Peyer's patch (tissue), 4 donors: ENCODE measurements at places on chromosomes 12 and 14. TPM values are rescaled to one million over a fixed set of nuclear protein-coding genes. Genes with fewer than 3 reads are reported as not detected.
A peak's percentile ranks its signal among the peaks of the same experiment; 100 is the strongest.

- peak; percentile 92 for DNase-seq
These were observed 110.7 kb downstream of the BTG1 start for GRCh38 chr12:92034858-92035401.

DNA sequence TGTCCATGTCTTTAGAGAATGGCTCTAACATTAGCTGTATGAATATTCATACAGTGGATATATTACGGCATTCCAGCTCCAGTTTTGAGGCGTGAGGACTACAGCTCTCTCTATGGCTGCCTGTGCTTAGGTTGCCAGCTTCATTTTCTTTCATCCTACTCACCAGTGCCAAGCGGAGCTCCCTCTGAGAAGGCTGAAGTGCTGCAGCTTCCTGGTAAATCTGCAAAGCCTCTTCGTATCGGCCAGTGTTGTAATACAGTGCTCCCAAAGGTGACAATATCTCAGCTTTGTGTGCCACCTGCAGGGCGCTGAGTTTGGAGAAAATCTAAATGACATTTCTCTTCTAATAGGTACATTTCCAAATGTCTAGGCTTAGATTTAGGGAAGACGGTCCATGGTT lies 19.8 kb upstream of the OVCH1 start:
- no peak for DNase-seq

DNA sequence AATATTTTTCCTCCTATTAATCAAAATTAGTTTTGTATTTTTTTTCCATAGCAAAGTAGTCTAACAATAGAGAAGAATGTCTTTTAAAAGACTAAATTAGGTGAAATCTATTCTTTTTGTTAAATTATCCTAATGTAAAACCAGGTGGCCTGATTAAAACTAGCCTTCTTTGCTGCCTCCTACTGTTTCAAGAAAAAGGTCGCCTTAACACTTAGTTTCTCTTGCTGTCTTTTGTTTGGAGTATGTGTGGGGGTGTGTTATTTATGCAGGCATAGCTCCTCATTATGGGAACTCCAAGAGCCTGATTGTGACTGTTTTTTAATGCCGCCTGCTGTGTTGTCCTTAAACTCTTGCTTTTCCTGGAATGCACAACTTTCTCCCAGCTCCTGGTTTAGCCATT lies 855.3 kb downstream of the DIO2 start:
- no peak for DNase-seq

GRCh38 chr12:107670999-107671643 lies 14.5 kb upstream of the PWP1 start:
- no peak for DNase-seq

DNA sequence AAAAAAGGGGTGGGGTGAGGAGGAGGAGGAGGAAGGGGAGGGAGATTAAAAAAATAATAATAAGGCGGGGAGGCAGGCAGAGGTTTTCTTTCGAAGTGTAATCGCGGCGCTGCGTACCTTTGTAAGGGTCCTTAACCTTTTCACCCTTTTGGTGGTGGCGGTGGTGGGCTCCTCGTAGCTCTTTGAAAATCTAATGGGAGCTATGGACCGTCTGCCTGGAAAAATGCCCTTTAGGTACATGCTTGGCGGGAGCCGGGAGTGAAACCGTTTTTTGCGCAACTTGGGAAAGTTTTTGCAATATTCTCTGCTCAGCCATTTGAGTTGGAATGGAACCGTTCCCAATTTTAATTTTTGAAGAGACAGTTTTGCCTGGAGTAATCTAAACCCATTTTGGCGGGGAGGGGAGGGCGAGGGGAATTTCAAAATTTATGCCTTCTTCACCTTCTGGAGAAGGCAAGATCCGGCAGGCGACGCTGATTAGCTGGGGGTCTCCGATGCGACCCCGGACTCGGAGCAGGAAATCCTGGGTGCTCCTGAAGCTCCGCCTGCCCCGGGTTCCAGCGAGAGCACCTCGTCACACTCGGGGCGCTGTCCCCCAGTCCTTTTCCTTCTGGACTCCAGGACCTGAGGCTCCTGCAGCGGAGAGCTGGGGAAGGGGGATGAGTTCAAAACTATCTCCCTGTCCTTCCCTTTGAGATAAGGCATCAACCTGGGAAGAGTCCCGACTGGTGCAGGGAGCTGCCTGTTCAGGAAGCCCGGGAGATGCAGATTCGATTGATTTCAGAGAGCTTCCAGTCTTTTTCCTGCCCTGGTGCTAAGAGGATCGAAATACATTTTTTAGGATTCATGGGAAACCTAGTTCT lies 74.6 kb upstream of the TBX5 start:
- DNase-seq = no peak

DNA sequence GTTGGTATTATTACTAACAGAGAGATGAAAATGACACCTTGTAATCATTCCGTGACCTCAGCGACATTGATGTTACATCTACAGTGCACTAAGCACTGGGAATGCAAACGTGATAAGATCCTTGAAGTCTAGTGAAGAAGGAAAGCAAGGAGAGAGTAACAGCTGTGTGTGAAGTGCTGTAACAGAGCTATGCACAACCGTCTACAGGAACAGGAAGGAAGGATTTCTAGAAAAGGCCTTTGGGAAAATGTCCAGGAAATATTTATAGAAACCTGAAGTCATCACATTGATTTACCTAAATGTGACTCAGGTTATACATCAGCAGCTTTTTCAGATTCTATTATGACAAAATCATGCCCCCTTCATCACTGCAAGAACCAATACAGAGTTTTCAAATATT lies 304.2 kb upstream of the AMIGO2 start:
- no peak for DNase-seq

- DNase-seq = no peak
These were observed 28.0 kb downstream of the VPS37B start for GRCh38 chr12:122867691-122868461.

GRCh38 chr14:67331368-67332125 lies 28.1 kb downstream of the ATP6V1D start:
- DNase-seq = no peak

DNA sequence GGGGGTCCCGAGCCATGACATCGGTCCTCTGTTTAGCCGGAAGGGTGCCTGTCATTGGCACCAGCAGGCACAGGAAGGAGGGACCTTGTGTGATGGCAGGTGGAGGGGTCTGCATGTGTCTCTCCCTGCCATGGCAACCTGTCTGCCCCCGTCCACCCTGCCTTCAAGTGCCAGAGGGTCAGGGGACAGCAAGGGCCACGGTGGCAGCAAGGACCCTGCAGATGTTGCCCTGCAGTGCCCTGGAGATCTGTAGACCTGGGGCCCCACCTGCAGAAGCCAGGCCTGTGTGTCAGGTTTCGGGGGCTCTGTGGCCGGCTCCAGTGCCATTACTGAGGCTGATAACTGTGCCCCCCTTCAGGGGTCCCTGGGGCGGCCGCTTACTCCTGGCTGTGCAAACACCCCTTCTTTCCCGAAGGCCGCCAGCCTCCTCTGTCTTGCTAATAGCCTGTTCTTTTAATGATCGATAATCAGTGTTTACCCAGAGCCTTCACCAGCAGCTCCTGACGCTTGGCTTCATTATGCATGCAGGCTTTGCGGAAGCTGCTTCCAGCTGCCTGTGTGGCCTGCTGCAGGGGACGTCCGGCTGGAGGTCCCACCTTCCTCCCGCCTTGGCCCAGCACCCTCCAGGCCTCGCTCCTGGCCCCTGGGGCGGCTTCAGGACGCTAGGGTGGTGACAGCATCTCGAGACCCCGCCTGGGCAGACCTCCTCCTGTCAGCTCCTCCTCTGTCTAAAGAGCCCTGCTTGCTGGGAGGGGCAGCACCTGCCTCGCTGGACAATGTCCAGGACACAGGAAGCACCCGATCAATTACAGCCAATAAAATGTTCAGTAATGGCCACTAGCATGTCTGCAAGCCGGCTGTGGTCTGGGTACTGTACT lies 153.0 kb downstream of the KIF26A start:
- peak; percentile 47 for DNase-seq

- no peak for DNase-seq
These were observed 9.8 kb upstream of the RIMKLB start for GRCh38 chr12:8687846-8688601.

DNA sequence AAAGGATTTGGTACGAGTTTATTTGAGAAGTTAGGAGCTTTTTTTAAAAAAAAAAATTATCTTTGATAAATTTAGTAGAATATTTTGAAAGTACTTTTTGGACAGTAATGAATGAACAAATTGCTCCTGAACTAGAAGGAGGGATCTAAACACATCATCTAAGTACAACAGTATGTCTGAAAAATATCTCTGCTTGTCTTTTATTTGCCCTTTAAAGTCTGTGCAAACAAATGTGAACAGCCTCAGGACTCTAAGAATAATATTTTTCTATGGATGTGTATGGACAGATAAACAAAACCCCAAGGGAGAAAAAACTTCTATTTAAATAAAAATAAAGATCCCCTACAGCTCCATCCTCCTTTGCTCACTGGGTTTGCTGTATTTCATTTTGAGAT lies 19.5 kb downstream of the FBXL14 start:
- no peak for DNase-seq

DNA sequence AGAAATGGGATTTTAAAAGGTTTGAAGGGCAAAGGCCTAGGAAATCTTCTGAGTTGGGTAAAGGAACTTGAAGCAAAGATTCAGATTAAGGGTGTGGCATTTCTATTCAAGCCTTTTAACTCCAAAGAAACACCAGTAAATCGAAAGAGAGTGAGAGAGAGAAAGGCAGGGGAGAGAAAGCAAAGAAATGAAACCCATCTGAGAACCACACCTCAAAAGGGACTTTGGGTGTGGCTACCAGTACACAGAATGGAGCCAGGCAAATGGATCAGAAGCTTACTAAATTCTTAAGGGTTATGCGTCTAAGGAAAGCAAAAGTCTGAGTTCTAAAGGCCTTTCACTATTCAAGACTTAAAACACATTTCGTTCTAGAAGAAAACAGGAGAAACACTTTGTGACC lies 277.4 kb downstream of the BCL11B start:
- no peak for DNase-seq

GRCh38 chr14:32203928-32204357 lies 874 bp upstream of the RNU6-8 start:
- DNase-seq = peak; percentile 68

DNA sequence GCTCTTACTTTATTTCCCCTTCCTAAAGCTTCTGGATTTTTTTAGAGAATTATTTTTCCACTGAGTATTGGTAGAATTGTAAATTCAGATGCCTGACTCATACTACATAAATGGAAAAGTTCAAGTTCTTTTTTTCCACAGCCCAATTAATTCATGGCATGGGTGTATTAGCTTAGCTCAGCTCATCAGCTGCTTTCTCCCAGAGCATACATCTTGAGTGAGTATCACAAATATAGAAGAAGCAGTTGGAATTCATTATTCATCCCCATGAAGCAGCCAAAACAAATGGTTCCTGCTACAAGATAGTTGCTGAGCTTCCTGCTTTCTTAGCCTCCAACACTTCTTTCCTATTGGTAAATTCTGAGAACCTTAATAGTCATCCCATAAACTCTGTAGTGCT lies 105.1 kb downstream of the C12orf50 start:
- no peak for DNase-seq

DNA sequence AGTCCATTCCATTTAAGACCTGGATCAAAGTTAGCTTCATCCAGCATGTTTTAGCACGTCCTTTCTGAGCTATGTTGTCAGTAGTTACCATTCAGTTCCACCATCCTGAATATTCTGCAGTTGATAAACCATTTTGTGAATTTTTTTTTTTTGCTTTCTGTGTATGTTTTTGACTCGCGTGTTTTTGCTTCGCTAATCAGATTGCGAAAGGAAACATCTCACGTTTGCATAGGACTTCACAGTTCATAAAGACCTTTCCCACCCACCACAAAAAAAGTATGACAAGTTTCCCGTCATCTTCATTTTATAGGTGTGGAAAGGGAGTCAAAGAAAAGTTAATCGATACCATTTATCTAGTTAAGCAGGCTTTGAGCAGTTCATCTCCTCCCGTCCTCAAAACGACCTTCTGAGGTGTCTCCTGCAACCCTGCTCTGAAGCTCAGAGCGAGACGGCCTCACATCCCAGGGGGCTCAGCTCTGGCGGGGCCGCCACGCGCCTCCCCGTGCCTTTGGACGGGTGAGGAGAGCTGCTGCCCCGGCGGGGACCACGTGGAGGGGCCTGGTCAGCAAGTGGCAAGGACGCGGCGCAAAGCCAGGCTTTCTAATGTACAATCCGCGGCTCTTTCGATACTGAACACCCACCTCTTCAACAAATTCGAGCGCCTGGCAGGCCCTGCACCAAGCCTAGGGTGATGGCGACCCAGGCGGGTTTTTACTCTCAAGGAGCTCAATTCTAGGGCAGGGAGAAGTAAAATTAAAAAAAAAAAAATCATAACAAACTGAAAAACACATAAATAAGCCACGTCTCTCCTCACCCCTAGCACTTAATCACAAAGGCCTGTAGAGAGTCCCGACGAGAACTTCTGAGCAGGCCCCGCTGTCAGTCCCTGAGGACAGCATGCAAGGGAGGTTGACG lies 988 bp upstream of the TMEM263 start:
- DNase-seq = peak; percentile 60

- no peak for DNase-seq
These were observed 40.9 kb upstream of the FZD10 start for GRCh38 chr12:130121226-130122000.

DNA sequence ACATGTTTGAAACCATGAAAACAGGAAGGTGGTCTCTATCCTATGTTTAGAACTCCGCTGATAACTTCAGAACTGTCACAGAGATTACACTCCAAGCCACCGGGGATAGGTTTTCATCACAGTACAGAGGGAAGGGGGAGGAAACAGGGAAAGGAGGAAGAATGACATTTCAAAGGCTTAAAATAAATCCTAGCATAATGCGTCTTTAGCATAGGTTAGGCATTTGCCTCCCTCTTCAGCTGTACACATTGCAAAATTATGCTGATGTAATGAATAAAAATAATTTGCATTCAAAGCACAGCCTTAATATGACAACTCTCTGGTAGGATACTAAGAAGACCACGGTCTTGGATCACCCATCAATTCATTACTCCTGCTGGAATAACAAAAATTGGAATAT lies 54.3 kb upstream of the PYGL start:
- no peak for DNase-seq

- peak; percentile 68 for DNase-seq
These were observed 43.0 kb upstream of the CTDSP2 start for GRCh38 chr12:57889500-57889989.

- no peak for DNase-seq
These were observed 247.1 kb downstream of the BCL11B start for GRCh38 chr14:99024926-99025325.

DNA sequence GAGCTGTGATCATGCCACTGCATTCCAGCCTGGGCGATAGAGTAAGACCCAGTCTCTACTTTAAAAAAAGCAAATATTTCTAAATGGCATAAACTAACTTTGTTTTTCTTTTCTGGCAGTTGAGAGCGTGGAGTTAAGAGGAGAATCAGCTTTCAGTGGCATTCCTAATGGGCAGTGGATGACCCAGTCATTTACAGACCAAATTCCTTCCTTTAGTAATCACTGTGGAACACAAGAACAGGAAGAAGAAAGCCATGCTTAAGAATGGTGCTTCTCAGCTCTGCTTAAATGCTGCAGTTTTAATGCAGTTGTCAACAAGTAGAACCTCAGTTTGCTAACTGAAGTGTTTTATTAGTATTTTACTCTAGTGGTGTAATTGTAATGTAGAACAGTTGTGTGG lies 21.2 kb downstream of the TDG start:
- no peak for DNase-seq

- no peak for DNase-seq
These were observed 63.2 kb downstream of the PRIMA1 start for GRCh38 chr14:93725002-93725582.

Gene ANO4
- total RNA-seq = not detected

Gene DAO
- total RNA-seq = 1.2 TPM

Gene LALBA
- not detected for total RNA-seq

Gene OGFOD2
- total RNA-seq = 37.1 TPM

Gene CMKLR1
- 2.0 TPM for total RNA-seq
